Glutamatergic neuron (in vitro differentiated cells): ENCODE measurements at places on chromosomes 13 and 19.

- DNase-seq, result no peak
These were observed 4.6 kb downstream of the ECH1 start for GRCh38 chr19:38826856-38827551.

GRCh38 chr19:49271080-49271753 is 53.8 kb downstream of the SLC6A16 start:
- DNase-seq, result no peak

DNA sequence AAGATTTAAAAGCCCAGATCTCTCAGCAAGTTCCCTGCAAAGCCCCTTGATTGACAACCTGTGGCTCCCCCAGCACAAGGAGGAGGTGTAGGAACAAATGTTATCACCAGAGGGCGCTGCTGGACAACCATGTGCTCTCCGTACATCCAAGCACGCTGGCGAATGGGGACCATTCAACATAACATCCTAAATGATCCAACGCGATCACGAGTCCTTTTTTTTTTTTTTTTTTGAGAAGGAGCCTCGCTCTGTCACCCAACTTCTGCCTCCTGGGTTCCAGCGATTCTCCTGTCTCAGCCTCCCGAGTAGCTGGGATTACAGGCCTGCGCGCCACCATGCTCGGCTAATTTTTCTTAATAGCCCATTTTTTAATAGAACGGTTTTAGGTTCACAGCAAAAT is 52.0 kb downstream of the NWD1 start:
- DNase-seq, result peak; percentile 86

- no peak for DNase-seq
These were observed 654.4 kb upstream of the GPC6 start for GRCh38 chr13:92572190-92572589.

GRCh38 chr13:101967781-101968180 is 434.1 kb downstream of the FGF14 start:
- DNase-seq, result no peak

DNA sequence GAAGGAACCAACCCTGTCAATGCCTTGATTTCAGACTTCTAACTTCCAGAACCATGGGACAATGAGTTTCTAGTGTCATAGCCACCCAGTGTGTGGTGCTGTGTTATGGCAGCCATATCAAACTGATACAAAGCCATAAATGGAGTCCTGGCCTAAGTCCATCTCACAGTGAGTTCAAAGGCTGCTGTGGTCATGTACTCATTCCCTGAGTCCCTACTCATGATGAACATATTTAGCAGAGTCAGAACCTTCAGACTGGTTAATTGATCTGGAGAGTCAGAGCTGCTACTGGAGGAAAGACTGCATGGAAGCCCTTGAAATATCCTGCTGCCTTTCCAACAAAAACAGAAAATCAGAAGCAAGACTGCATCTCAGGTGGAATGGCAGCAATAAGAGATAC is 39.2 kb upstream of the CSNK1A1L start:
- DNase-seq, result no peak

DNA sequence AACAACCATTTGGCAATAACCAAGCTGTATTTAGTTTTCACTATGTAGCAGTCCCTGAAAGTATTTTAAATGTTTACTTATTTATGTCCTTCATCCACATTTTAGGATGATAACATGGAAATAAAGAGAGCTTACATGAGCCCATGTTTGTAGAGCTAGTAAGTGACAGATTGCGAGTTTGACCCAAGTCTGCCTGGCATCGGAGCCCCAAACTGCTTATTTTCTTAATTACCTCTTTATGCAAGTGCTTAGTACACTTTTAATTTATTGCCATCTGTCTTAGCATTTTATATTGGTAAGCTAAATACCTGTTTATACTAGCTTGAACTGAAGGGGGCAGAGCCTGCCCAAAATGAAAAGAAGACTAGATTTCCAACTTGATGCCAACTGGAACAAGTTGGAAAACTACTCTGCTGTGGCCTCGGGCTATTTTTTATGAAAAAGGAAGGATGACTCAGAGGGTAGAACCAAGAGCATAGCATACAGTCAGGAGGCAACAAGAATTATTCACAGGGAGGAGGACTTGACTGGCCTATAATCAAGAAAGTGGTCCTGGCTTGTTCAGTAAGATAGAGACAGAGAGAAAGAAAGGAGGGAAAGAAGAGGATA is 150.2 kb downstream of the NDFIP2 start:
- DNase-seq, result no peak

DNA sequence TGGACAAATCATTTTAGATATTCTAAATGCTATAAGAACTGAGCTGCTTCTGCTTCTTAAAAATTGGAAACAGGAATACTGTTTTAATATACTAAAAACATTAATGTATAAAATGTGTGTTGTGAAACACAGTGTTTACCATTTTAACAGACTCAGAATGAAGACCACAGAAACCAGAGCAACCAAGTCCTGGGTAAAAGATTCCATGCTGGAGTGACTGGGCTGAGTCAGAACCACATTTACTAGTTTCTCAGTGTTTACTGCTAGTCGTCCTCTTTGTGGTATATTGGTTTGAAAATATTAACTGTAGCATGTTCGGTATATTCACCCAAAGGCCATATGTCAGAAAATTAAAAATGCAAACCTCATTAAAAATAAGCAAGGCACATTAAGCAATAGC is 31.9 kb downstream of the ANKRD10 start:
- no peak for DNase-seq

- DNase-seq, result no peak
These were observed 4.3 kb upstream of the LENG8 start for GRCh38 chr19:54444737-54445136.

DNA sequence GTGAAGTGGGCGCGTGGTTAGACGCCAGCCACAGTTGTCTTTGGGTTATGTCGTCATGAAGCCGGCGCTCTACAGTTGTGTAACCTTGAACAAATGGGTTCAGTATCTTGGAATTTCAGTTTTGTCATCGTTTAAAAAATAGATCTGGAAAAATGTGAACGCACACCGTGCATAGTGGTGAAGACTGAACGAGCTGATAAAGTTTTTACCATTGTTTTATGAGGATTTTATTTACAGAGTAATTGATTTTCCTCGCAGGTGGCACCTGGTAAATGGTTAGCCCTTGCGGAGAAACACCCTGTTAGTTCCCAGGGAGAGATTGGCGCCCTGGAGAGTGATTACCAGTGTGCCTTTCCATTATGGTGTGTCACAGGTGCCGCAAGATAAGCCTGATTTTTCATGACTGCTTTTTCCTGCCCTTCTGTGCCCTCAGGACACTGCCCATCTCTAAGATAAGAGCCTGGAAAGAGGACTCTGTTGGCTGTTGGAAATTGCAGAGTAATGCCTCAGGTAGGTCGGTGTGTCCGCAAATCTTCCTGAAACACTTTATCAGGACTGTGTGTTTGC is 577 bp downstream of the ZNF181 start:
- DNase-seq, result no peak

- no peak for DNase-seq
These were observed 19.7 kb downstream of the BRSK1 start for GRCh38 chr19:55303477-55303876.

DNA sequence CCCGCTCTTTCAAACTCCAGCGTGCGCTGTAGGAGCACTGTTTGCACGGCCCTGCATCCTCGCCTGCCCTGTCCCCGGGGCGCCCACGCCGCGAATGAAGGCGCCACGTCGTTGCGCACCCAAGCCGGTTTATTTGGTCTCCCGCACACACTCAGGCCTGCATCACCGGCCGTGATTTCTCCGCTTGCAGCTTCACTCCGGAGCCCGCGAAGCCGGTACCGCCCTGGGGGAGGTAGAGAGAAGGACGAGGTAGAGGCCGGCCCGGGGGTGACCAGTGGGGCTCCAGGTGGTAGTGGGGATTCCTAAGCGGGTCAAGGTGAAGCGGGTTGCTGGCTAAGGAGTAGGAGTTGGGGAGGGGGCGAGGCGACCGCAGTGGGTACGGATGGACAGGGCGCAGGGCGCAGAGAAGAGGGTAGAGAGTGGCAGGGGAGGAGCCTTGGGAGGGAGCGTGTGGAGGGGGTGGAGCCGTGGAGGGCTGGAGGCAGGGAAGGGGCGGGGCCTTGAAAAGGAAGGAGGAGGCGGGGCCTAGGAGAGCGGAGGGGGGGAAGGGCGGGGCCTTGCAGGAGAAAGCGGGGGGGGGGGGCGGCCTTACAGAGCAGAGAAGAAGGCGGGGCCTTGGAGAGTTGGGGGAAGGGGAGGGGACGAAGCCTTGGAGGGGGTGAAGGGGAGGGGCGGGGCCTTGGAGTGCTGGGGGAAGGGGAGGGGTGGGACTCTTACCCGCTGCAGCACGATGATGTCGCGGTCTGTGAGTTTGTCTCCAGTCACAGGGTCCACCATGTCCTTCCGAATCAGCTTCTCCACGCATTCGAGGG is 24.6 kb downstream of the NOSIP start:
- peak; percentile 76 for DNase-seq

DNA sequence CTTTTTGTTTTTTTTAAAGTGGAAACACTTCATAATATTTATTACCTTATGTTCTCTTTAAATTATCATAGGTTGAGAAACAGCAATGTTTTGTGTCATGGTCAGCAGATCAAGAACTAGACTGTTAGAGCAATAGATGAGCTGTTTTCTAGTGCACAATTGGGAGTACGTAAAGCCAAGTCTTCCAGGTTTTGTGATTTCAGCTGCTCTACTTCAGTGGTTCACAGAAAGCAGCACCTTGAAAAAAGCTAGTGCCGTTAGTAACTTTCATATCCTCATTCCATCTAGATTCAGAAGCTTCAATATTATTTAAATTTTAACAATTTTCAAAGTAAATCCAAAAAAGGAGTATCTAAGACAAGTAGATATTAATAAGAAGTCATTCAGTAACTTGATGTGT is 1.9 kb downstream of the GPR18 start:
- DNase-seq, result no peak

GRCh38 chr19:18262917-18263316 is 11.3 kb downstream of the IQCN start:
- DNase-seq, result no peak

GRCh38 chr13:35716186-35716585 is 239.7 kb upstream of the MAB21L1 start:
- DNase-seq, result no peak

GRCh38 chr13:79385694-79386093 is 20.4 kb downstream of the RBM26 start:
- DNase-seq, result no peak

GRCh38 chr19:22595918-22596341 is 38.2 kb upstream of the ZNF492 start:
- DNase-seq, result no peak

DNA sequence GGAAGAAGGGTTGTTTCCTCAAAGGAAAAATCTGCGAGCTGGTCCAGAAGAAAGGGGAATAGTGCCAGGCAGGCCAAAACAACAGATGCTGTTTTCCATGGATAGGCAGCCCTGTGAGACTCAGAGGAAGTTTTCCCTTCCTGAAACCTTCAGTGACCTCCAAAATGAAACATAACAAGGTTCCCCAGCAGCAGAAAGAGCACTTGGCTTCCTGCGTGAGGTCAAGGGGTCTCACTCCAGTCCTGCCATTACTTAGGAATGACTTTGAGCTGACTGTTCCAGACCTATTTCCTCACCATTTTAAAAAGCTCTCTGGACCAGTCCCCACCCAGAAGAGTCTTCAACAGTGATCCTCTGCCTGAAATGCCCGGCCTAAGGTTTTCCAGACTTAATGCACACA is 104.6 kb upstream of the IPO5 start:
- DNase-seq, result no peak

DNA sequence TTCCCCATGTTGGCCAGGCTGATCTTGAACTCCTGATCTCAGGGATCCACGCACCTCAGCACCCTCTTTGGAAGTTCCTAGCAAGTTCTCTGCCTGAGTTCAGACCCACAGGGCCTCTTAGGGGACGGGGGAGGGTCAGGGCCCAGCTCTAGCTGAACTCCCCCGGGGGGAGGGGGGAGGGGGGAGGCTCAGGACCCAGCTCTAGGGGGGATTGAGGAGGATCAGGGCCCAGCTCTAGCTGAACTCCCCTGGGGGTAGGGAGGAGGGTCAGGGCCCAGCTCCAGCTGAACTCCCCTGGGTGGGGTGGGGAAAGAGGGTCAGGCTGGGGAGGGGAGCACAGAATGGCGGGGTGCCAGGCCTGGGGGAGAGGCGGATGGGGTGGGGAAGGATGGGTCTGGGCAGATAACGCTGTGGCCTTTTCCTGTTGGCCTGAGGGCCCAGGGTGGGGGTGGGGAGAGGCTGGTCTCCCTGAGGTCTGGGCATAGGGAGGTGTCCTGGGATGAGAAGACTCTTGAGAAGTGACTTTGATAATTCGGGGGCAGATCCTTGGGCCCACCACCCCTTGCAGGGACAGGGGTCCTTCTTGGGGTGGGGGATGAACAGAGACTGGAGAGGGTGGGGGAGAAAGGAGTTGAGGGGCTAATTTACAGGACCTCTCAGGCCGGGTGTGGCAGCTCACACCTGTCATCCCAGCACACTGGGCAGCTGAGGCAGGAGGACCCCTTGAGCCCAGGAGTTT is 5.5 kb upstream of the PTBP1 start:
- no peak for DNase-seq

- DNase-seq, result no peak
These were observed 502.7 kb upstream of the HTR2A start for GRCh38 chr13:47399599-47399998.

DNA sequence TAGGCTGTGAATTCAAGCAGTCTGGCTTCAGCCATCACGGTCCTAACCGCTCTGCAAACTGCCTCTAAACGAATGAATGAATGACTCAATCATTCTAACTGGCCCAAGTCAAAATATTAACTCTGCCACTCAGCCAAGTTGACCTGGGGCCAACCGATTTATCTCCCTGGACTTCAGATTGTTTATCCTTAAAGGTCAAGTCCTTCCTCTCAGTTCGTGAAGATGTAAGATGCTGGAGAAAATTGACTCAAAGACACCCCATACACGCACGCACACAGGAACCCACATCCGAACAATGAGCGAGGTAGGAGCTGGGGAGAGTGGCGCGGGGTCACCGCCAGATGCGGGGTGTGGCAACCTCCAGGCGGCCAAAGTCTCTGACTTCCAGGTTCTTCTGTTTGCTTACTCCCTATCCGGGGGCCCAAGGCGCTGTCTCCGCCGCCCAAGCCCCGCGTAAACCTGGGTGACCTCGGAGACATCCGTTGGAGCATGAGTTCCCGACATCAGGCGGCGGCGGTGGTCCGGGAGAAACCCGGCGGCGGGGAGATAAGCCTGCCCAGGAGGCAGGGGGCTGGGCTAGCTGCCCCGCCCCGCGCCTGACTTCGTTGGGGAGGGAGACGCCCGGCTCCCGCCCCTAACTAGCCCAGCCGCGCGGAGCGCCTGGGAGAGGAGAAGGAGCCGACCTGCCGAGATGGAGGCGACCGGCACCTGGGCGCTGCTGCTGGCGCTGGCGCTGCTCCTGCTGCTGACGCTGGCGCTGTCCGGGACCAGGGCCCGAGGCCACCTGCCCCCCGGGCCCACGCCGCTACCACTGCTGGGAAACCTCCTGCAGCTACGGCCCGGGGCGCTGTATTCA is at the start of gene CYP2S1:
TSS of gene CYP2S1 (plus strand) at position 646 of the 856 bp plus-strand sequence. CDS start at position 692, 46 bp downstream.
- peak; percentile 56 for DNase-seq

GRCh38 chr13:108827646-108828045 is 198.2 kb downstream of the MYO16 start:
- no peak for DNase-seq

GRCh38 chr13:48515732-48516131 is 17.1 kb downstream of the RCBTB2 start:
- DNase-seq, result no peak

GRCh38 chr13:30744056-30744680 is 8.8 kb downstream of the ALOX5AP start:
- DNase-seq, result no peak
